ENCODE measurements at places on chromosomes 16 and 17. TPM values are rescaled to one million over a fixed set of nuclear protein-coding genes. Genes with fewer than 3 reads are reported as not detected.

DNA sequence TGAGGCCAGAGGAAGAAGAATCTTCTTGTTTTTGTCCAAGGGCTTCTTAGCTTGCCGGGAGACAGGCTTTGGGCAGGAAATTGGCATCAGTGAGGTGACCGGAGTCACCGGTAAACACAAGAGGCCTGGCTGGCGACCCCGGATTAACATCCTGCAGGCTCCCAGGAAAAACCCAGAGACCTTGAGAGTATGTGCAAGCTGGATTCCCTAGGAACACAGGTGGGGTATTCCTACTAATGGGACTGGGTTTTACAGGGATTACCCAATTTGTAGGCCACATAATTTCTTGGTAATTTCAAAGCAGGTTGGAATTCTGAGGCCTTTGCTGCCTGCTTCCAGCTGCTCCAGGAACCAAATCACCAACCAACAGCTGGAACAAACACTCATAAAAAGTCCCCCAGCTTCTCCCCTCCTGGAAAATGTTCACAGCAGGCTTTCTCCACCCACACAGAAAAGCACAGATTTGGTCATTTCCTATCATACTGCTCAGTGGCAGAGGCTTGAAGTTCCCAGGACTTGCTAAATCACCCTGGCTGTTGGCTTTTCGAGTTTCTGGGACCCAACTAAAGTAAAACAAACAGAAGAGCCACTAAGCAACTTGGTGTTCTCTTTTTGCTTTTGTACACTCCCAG is 258.8 kb downstream of the IRF8 start:
- H3K27me3 ChIP-seq = peaks cover 3% of the 10 kb centered on the region
- DNase-seq = no peak
- no peak overlapping the region for H3K27ac ChIP-seq
- H3K36me3 ChIP-seq = no peaks in the 10 kb centered on the region

DNA sequence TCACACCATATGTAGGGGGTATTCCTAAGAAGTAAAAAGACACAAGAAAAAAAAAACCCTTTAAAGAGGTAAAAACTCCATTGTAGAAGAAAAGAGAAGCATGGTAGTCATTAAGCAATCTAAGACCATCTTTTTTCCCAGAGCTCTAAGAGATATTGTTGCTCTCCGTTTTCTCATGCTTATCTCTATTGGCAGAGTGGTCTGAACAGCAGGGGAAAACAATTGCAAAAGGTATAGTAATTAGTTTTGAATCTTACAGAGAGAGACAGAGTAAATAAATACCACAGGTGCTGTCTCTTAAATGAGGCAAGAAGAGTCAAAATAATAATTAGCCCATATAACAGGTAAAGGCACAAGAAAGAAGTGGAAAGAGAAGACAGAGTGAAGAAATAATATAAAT is 821.4 kb upstream of the CA10 start:
- peaks cover 9% of the 10 kb centered on the region for H3K36me3 ChIP-seq
- H3K4me1 ChIP-seq = no peaks in the 10 kb centered on the region
- no peak overlapping the region for H3K27ac ChIP-seq
- no peak for DNase-seq
- H3K27me3 ChIP-seq = no peaks in the 10 kb centered on the region
- H3K4me3 ChIP-seq = no peak overlapping the region

GRCh38 chr16:84607694-84608093 is 10.2 kb downstream of the COTL1 start:
- DNase-seq = no peak
- peaks cover 27% of the 10 kb centered on the region for H3K36me3 ChIP-seq
- H3K4me1 ChIP-seq = peaks cover 21% of the 10 kb centered on the region
- H3K27ac ChIP-seq = no peak overlapping the region
- no peaks in the 10 kb centered on the region for H3K27me3 ChIP-seq
- no peak overlapping the region for H3K4me3 ChIP-seq

The NT5M gene
- total RNA-seq = 10.8 TPM
